ENCODE measurements at places on chromosomes 6 and 20.

GRCh38 chr6:52416629-52417151 lies 3.5 kb upstream of the EFHC1 start:
- DNase-seq = peak; percentile 50

DNA sequence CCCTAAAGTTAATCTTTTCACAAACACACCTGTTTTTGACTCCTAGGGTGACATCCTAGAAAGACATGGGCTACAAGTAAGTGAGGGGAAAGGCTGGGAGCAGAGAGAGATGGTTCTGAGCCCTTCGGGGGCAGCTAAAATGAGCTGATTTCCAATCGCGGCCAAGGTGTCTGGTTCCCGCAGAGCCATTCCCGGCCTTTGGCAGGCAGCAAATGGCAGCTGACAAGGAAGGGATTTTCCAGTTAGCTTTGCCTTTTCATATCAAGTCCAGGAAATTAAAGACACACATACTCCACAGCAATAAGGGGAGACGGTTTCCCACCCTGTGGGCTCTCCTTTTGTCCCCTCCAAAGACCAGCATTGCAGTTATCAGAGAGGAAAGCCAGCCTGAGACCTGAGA lies 228.5 kb downstream of the ZMYND8 start:
- DNase-seq = no peak

DNA sequence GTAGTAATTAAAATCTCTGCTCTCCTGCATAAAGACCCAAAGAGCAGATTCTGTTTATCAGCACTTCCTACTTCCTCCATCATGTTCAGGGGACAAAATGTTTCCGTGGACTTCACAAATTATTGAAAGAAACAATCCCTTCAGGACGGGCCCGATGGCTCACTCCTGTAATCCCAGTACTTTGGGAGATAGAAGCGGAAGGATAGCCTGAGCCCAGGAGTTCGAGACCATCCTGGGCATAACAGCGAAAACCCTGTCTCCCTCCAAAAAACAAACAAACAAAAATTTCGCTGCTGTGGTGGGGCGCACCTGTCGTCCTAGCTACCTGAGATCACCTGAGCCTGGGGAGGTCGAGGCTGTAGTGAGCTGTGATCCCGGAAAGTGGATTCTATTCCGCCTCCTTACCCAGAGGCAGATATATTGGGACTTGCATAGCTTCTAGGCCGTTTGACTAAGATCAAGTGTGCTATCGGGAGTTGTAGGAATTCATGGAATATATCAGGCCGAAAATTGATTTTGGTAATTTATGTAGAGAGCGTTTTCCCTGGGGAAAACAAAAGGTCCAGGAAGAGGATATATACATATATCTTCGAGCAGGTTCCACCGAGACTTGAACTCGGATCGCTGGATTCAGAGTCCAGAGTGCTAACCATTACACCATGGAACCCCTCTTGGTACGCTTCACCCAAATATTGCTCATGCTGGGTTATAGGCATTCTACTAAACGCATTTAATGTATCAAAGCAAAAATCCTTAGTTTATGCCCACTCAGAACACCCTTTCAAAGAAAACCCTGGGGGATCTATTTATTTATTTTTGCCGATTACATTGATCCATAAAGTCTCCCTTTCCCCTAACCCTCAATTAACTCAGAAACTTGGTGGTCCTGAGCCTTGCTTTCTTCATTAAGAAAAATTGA lies 74.5 kb upstream of the ZNF184 start:
- DNase-seq = peak; percentile 21

DNA sequence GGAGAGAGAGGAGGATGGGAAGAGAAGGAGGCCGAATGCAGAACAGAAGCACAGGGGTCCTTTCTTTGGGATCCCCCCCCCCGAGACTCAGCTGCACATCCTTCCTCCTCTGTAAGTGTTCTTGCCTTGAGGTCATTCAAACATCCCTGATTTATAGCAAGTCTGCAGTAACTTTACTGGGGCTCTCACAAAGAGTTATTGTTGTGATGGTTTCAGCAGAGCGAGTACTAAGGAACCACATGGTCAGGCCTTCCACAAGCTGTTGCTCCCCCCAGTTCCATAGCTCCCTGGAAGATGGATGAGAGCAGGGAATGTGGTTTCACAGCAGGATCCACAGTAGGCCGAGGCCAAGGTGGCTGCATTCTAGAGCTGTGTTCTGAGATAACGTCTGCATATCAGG lies 351.4 kb upstream of the CDH4 start:
- DNase-seq = no peak

DNA sequence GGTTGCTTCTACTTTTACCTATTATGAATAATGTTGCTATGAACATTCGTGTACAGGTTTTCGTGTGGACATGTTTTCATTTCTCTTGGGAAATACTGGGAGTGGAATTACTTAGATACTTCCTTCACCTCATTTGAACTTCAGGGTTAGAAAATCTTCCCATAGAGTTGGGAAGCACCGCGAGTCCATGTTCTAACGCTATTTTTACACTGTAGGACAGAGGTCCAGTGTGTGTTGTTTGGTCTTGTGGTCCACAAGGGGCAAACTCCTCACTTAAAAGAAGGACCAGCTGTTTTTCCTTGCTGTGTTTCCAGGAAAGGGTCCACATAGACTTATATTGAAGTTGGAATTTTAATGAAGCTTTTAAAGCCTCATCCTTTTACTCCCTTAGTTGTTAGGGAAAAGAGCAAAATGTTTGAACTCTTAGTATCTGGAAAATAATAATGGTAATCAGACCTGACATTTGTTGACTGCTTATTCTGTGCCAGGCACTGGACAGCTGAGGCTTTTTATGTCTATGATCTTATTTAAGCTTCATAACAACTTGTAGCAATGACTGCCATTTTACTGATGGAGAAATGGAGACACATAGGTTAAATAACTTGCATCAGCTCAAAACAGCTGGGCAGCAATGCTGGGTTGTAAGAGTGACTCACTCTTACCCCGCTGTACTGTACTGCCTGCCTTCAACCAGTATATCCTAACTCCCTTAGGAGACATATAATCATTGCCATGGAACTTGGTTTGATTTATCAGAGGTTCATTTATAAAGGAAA lies 52.0 kb downstream of the CDC5L start:
- DNase-seq = no peak

GRCh38 chr6:78525976-78526375 lies 341.4 kb upstream of the IRAK1BP1 start:
- no peak for DNase-seq

GRCh38 chr6:131250936-131251335 lies 115.7 kb downstream of the AKAP7 start:
- DNase-seq = no peak

GRCh38 chr20:31485450-31486339 lies 10.6 kb downstream of the REM1 start:
- DNase-seq = no peak

GRCh38 chr20:25271486-25272222 lies 23.8 kb downstream of the PYGB start:
- DNase-seq = no peak

DNA sequence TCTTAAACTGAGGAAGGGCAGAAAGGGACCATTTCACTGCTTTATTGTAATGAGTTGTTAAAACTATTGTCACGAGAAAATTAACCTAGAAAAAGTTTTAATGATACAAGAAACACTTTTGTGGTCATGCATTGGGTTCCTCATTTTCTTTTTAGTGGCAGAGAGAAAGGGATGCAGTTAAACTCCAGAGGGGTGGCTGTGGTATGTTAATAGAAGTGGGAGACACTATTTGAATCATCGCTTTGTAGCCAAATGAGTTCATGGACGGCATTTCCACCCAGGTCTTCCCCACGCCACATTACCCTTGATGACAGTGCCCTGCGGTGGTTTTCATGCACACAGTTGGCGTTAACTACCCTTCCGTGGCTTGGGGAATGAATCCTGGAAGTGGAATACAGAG lies 235.6 kb downstream of the PLCB1 start:
- no peak for DNase-seq

- DNase-seq = no peak
Observed at GRCh38 chr20:4613184-4613583, 108.5 kb upstream of the PRND start.

DNA sequence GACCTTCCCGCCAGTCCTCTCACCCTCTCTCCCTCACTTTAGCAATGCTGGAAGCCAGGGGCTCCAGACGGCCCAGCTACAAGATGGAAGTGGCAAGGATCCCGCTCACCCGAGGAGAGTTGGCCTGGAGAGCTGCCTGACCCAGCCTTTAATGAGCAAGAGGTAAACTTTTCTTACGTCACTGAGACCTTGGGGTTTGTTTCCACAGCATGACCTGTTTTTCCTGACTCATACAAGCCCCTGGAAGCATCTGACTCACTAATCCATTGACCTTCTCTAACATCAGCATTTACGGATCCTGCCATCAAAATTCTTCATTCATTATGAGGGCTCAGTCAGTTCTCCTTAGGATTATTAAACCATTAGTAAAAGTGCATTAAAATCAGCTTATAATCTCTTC lies 120.4 kb downstream of the MYLK4 start:
- no peak for DNase-seq

GRCh38 chr6:68635706-68636513 lies 828 bp downstream of the ADGRB3 start:
- DNase-seq = peak; percentile 30

DNA sequence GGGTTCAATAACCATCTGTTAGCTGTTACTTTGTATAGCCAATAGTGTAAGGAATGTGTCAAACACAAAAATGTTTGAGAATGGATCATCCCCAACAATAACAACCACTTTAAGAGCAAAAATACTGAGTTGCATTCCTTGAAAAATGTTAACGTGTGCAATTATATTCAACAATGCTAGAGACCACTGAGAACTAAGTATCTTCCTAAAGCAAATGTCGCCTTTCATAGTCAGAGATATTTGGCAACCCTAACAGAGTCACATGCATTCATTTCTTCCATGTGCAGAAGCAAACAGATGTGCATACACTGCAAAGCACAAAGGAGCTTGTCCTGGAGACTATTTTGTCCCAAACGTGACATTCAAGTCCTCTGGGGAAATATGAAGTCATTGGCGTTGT lies 448.6 kb downstream of the GJA1 start:
- no peak for DNase-seq

- DNase-seq = no peak
Observed at GRCh38 chr20:46176739-46177378, 58.7 kb downstream of the CD40 start.

GRCh38 chr6:72755752-72756151 lies 133.9 kb downstream of the KCNQ5 start:
- DNase-seq = no peak

- DNase-seq = no peak
Observed at GRCh38 chr20:21273755-21274386, 29.3 kb upstream of the XRN2 start.

DNA sequence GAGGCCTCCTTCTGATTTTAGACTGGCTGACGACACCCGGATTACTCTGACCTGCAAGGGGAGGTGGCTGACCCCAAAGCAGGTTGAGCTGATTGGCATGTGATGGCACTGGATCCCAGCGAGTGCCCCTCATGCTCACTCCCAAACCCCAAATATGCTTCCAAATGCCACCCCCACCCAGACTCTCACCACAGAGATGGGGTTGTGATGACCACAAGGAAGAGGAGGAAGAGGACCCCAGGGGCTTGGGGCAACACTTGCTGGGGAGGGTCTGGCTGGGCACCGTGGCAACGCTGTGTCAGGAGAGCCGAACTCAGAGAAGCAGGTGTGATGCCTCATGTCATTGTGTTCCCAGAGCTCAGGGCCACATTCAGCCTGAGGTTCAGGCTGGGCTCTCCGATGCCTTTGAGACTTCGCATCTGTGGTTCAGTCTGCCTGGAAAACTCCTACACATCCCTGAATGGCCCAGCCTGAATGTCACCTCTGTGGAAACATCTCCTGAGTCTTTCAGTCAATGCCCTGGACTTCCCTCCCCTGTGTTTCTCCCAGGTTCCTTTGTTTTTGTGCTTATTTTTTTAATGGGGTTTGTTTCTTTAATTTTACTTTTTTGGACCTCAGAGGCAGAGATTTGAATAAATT lies 169.1 kb upstream of the PMEPA1 start:
- no peak for DNase-seq

DNA sequence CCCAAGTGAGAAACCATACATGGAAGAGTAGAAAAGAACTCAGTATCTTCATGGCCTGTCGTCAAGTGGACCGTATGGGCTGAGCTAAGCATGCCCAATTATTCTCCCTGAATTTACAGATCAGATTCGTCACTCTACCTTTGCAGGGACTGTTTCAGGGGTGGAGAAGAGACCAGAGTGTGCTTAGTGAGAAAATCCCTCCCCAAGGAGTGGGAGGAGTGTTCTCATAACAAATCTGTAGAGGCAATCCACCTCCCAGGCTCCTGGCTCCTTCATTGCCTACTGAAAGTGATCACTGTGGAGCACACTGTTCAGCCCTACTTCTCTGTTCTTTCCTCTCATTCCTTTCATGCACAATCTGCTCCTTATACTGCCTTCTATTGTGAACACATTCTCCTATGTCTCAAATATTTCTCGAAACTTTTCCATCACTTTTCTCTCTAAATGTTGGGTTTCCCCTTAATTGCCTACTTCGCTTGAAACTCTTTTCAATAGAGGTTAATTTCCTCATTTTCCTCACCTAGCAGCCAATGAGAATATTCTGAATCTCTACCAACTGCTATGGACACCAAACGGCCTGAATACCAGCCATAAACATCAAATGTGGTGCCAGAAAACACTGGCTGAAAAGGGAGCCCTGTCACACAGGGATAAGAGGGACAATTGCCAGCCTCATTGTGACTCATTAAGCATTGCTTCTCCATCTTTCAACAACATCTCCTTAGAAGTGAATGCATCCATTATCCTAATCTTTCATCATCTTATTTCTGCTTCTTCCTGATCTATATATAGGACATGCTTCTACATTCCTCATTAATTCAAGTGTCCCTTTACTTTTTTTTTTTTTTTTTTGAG lies 398.3 kb downstream of the UTRN start:
- DNase-seq = no peak

DNA sequence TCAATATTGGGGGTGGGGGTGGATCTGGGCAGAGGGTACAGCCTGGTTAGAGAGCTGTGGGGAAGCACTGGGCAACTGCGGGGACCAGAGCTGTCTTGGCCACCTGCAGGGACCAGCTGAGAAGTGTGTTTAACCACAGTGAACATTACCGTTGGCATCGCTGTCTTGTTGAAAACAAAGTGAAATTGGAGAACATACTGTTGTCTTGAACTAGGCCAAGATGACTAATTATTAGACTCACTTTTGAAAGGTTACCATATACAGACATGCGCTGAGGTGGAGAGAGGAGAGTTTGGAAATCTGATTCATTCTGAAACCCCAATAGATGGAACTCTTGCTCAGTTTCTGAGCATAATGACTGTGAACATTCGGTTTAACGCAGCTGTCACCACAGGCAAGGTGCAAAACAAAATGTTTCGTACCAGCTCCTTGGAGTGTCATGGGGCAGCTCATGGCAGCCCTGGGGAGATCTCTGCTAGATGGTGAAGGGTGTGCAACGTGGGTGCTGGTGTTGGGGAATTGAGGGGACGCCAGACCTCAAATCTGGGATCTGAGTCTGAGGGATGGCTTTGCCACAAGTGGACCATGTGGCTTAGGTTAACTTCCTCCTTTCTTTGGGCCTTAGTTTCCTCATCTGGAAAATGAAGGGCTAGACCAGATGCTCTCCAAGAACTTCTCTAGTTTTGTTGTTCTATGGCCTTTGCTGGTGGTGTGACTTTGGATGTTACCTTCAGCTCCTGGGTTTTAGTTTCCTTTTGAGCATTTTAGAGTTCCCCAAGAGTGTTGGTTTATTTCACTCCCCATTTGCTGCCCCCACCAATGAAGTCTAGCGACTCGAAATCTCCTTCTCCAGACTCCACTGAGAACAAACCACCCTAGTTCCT lies 24.6 kb upstream of the GTSF1L start:
- DNase-seq = no peak

GRCh38 chr20:15925376-15925775 lies 647.9 kb downstream of the KIF16B start:
- DNase-seq = no peak

Data from HEK293T (cell line).